Stimulated activated CD8-positive, alpha-beta memory T cell treated with anti-CD3 and anti-CD28 coated beads, Interleukin-4, amount 100 ng/mL, for 1 hour (primary cell): ENCODE measurements at places on chromosomes 4 and X.

GRCh38 chr4:78336093-78336943 lies 215.3 kb upstream of the ANXA3 start:
- no peak for DNase-seq

- no peak for DNase-seq
Measured at GRCh38 chr4:133969202-133969848, 232.3 kb downstream of the PABPC4L start.

- no peak for DNase-seq
Measured at GRCh38 chrX:78283511-78283910, 43.9 kb downstream of the CYSLTR1 start.

- DNase-seq: no peak
Measured at GRCh38 chr4:41207291-41207831, 7.0 kb downstream of the APBB2 start.

- DNase-seq: no peak
Measured at GRCh38 chr4:113153529-113154101, 104.2 kb downstream of the ANK2 start.

- DNase-seq: no peak
Measured at GRCh38 chr4:118931786-118932185, 43.1 kb downstream of the SYNPO2 start.

DNA sequence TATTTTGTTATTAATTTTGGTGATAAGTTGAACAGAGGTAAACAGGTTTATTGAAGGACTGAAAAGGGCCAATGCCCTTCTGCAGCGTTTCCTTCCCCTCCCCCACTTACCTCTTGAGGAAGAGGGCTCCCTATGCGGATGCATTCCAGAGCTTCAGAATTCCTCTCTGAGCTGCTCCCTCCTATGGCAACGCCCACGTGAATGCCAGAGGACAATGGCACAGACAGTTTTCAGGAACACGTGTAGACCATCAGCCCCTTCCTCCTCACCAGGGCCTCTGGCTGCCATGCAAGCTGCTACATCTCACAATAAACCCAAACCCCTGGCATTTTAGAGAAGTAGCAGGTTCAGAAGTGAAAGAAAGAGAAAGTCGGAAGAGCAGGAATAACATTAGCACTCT lies 127.9 kb downstream of the CHRDL1 start:
- no peak for DNase-seq

GRCh38 chrX:65883556-65883955 lies 156.3 kb downstream of the VSIG4 start:
- DNase-seq: no peak

DNA sequence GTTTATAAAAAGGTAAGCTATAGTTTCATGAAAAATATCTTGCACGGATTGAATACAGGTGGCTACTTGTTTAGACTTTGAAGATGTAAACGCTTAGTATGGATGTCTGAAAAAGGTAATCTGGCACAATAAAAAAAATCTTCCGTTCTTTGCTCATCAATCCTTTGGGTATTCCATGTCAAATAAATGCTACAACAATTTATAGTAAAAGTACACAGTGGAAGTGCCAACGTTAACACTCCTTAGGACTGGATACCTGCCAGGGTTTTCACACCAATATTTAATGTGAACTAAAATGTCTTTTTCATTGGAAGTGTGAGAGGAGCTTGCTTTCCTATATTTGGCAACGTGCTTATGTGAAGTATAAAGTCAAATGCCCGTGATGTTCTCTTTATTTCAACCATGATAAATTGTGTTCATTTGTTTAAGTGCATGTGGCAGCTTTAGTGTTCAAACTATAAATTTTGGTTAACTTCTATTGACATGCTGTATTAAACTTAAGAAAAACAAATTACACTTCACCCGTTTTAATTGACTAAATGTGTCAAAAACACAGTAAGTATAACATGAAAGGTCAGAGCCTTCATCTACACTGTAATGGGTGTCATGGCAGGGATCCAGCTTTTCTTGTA lies 121.7 kb upstream of the HAND2 start:
- DNase-seq: no peak

- DNase-seq: no peak
Measured at GRCh38 chrX:9337046-9337445, 127.8 kb upstream of the TBL1X start.

- no peak for DNase-seq
Measured at GRCh38 chrX:66005830-66006449, 33.9 kb downstream of the VSIG4 start.

DNA sequence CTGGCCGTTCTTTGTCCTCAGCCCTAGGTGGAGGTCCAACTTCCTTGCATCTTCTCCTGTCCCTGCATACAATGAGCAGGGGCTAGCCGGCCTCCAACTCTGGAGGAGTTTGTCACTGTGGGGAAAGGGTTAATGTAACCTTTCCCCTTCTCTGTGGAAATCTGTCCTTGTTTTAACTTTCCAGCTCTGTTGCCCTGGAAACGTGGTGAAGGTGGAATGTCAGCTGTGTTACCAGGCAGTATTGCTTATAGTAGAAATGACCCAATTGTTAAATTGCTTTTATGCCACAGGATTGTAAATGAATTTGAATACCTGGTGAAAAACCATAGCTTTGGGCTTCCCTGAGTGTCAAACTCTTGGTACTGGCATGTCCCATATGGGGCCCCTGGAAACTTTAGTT lies 131.6 kb upstream of the SCML1 start:
- no peak for DNase-seq

- DNase-seq: no peak
Measured at GRCh38 chr4:153211986-153212728, 7.9 kb downstream of the TRIM2 start.

DNA sequence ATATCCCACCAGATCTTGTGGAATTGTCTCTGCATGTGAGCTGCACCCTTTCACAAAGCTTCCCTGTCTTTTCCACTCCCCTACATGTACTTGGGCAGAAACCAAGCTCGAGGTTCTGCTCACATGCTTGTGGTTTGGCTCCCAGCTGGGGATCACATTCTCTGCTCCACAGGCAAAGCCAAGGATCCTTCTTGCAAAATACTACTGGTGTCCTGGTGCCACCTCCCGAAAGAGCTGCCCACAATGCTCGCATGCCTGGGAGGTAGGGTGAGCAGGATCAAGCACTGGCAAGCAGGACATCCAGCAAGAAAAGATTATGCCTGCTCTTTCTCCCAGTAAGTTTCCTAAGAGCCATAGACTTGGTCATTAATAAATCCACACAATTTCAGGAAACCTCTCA lies 45.1 kb upstream of the PPARGC1A start:
- no peak for DNase-seq

DNA sequence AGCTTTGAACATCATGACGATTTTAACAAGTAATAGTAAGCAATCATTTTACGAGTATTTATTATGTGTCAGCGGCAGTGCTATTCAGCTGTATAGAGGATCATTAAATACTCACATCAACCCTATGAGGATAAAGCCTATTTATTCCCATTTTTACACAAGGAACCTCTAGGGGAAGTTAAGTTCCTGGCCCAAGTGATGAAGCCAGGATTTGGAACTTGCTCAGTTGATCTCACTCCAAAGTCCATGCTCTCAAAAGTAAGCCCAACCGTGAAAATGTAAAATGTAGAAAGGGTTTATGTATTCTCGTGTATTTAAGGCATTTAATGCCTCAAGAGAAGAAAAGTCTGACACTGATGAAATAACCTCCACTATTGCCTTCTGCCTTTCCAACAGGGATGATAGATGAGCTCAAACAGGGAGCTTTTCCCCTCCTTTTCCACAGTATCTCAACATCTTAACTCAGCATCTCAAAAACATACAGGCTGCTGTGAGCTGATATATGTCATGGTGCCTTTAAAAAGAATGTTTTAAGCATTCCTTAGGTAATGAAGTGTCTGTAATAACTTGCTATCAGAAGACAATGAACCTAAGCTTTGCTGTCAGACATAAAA lies 35.0 kb upstream of the PLA2G12A start:
- DNase-seq: no peak

DNA sequence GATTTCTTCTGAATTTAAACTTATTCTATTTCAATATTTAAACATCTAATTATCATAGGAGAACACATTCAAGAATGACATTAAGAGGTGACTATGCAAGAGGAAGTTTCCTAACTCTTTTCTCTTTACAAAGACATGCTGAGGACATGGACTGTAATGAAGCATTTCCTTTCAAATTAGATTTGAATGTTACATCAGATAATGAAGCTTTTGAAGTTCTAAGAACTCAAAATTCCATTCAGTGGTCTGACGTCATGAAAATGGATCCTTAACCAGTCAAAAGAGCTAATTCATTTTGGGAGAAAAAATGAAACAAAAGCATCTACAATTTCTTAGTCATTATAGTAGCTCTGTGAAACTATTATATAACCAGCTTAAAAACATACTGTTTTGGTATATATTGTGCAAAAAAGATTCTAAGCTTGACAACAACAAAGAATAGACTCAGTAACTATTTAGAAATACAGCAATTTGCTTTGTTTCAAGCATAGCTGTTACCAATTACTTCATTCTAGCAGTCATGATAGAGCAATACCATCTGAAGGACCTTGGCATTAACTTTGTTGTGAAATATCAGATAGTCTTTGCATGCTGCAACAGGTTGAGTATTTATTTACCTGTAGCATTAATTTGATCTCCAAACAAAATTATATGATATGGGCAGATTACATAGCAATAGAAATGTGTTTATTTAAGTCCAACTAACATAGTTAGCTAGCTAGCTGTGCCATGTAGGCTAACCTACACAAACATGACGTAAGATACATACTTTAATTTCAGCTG lies 13.7 kb upstream of the DTHD1 start:
- DNase-seq: no peak

DNA sequence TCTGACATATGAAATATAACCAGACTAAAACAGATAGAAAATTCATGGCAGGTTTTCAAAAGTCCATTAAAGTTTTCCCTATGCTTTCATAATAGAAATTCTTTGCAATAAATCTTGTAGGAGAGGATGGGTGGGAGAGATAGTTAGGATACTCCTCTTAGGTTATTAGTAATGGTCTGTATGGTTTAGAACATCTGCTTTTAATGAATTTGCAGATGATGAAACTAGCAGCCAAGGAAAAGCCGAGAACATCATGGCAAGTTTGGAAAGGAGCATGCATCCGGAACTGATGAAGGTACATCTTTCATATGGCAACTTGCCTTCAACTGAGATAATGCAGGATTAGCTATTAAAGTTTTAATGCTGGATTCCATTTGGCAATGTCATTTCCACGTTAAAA lies 70.7 kb downstream of the DOCK11 start:
- DNase-seq: no peak

- no peak for DNase-seq
Measured at GRCh38 chrX:115713460-115713859, 152.5 kb downstream of the PLS3 start.

DNA sequence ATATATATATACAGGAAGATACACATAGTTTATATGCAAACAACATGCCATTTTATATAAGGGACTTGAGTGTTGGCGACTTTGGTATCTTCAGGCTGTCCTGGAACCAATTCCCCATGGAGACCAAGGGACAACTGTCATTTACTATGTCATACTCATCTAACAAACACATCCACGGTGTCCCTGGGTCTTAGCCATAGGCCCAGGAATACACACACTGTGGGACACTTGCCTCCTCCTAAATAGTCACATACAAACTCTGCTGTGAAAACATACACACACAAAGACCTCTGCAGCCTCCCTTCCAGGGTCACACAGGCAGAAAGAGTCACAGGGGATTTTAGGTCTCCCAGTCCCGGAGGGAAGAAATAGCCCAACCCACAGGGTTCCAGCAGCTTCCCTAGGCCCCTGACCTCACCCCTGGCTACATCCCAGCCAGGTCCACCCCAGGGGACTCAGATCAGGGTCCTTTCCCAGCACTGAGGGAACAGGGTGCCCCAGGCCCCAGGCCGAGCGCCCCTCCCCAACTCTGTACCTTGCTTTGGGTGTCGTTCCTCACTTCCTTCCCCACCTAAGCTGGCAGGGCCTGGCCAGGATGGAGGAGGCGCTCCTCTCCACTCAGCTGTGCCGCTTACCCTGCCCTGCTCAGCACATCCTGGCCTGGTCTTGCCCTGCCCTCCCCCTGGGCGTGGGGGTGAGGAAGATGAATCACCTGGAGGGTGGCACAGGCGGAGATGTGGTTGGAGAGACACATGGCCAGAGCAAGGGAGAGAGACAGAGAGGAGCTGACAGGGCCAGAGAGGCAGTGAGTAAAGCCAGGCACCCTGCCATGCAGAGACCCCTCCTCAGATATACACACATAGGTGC lies 21.8 kb downstream of the FGD1 start:
- DNase-seq: no peak

DNA sequence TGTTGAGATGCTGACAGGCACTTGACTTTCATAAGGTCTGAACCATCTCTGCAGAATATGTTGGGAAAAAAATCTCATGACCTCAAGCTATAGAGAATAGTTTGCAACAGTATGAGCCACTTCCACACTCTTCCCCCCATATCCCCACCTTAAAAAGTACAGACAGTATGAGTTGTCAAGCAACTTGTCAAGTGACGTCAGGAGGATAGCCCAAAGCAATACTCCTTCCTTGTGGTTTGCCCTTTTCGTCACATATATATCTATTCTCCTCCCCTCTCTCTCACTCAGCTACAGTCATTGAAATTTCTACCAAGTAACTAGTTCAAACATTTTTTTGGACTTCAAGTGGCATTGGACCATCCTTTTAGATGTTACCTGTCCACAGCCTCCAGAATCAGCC lies 67.7 kb downstream of the MCF2 start:
- no peak for DNase-seq

- no peak for DNase-seq
Measured at GRCh38 chr4:40227284-40227683, 30.5 kb downstream of the RHOH start.

GRCh38 chr4:109406337-109406931 lies 27.2 kb upstream of the SEC24B start:
- DNase-seq: no peak

DNA sequence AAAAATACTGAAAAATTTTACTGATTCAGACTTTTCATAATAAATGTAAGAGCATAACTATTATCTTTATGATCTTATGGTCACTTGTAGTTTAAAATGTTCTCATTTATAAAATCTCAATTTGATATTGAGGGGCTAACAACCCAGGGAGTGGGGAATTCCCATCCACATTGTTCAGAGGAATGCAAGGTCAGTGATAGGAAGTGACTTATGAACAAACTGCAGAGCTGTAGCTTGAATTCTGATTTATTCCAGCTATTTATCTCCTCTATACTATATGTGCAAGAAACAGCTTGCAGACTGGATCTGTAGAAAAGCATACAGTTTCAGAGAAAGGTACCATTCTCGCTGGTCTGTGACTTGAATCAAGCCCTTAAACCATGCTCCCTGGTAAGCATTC lies 61.6 kb downstream of the SEC24D start:
- DNase-seq: no peak
